ENCODE measurements at places on chromosomes 6 and 20.

DNA sequence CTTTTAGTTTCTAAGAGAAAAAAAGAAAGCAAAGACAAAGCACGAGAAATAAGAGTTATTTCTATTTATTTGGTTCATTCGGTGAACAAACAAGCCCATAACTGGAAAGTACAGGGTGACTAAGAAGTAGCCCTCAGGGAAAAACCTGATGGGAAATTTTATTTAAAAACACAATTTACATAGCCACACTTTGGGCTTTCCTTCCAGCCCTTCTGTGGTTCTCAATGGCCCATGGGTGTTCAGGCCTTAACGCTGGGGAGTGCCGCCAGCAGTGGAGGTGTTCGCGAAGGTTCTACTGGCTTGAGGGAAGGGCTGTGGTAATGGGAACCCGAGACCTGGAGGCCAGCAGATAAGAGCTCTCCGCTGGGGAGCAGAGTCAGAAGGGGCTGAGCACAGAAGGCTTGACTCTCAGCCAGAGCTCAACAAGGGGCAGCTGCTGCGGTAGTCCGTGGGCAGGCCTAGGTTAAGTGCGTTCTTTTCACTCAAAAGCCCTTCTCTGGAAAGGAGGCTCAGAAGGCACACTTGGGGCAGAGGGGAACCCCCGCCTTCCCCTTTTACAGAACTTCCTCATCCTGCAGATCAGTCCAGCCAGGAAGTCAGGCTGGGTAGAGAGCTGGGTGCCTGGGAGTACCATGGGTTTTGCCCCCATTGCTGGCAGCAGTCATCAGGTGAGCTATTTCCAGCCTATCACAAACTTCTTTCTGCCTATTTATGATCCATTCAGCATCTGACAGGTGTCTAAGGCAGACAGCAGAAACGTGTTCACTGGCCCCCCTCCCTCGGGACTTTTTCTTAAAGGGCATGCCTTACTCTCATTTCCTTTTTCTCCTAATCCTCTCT, 8.8 kb upstream of the CD83 start:
- no peak for DNase-seq

- DNase-seq, result no peak
Measured at GRCh38 chr6:78523622-78524021, 343.7 kb upstream of the IRAK1BP1 start.

DNA sequence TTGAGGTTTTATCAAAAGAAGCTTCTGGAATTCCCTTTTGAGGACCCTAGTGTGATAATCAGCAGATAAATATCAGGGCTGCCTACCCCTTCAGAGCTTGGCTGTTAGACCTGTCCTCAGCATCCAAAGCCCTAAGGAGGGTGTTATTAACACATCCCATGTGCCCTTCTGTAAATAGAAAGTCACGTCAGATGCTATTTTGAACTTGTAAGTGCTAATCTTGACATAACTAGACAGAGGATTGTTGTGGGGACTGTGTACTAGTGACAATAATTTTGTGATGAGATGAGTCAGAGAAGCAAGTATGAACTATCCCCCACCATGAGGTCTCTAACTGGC, 4.9 kb upstream of the LAMA4 start:
- DNase-seq, result no peak

GRCh38 chr6:157075549-157076450, 247.5 kb downstream of the TMEM242 start:
- DNase-seq, result no peak

- DNase-seq, result no peak
Measured at GRCh38 chr6:106390088-106390487, 29.6 kb downstream of the CRYBG1 start.

DNA sequence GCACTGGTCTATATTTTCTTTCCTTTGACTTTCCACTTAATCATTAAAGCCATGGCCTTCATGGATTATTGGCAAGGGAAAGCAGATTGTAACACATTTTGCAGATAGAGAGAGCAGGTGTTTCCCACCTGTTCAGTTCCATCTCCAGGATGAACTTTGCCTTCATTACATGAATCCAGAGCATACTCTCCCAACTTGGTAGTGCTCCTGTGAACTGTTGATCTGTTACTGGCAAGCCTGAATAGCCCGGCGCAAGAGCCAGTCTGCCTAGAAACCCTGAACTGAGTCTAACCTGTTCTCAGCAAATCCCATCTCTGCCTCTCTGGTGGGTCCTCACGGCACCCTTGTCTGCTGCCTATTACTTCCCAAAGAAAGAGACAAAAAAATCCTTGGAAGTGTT, 210.3 kb downstream of the PLCB1 start:
- no peak for DNase-seq

- no peak for DNase-seq
Measured at GRCh38 chr6:82094166-82094806, 153.3 kb downstream of the IBTK start.

GRCh38 chr6:36244641-36245280, 25.1 kb upstream of the PNPLA1 start:
- no peak for DNase-seq

GRCh38 chr6:35247642-35248231, 11.8 kb upstream of the ZNF76 start:
- no peak for DNase-seq

DNA sequence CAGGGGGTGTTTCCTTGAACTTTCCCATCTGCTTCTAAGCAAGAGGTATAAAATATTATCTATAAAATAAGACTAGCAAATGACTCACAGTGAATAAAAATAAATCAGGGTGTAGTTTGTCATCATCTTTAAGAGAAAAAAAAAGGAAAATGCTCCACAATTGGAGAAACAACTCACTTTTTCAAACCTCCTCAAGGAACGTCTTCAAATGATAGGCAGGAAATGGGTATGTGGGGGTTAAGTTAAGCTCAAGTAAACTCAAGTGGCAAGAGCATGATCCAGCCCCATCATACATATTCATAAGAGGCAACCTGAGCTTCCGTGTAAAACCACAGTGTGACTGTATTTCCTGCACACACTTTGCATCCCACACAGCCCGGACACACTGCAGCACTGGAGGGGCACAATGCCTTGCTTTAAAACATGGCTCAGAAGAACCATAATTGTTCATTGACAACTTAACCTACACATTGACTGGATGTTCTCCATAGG, 58.5 kb upstream of the CEP85L start:
- peak; percentile 48 for DNase-seq

- DNase-seq, result no peak
Measured at GRCh38 chr20:52090035-52090434, 101.5 kb downstream of the ZFP64 start.

DNA sequence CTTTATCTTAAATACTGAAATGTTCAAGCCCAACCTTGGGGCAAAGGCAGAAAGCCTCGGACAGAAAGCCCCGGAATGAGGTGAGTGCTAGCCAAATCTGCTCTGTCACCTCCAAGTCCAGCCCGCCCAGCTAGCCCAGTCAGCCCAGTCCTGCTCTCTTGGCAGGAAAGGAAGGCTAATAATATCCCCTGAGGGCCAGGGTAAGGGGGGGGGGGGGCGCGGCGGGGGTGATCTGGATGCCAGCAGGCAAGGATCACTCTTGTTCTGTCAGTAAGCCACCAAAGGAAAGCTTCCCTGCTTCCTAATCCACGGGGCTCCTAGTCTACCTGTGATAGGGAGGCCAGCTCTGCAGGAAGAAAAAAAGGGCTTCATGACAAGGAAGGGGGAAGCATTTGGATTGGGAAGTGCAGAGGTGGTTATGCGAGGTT, 1.1 kb downstream of the NDRG3 start:
- DNase-seq, result no peak

GRCh38 chr6:111589366-111589765, 16.3 kb downstream of the TRAF3IP2 start:
- DNase-seq, result peak; percentile 83

- peak; percentile 32 for DNase-seq
Measured at GRCh38 chr6:15588971-15589634, 73.7 kb downstream of the DTNBP1 start.

DNA sequence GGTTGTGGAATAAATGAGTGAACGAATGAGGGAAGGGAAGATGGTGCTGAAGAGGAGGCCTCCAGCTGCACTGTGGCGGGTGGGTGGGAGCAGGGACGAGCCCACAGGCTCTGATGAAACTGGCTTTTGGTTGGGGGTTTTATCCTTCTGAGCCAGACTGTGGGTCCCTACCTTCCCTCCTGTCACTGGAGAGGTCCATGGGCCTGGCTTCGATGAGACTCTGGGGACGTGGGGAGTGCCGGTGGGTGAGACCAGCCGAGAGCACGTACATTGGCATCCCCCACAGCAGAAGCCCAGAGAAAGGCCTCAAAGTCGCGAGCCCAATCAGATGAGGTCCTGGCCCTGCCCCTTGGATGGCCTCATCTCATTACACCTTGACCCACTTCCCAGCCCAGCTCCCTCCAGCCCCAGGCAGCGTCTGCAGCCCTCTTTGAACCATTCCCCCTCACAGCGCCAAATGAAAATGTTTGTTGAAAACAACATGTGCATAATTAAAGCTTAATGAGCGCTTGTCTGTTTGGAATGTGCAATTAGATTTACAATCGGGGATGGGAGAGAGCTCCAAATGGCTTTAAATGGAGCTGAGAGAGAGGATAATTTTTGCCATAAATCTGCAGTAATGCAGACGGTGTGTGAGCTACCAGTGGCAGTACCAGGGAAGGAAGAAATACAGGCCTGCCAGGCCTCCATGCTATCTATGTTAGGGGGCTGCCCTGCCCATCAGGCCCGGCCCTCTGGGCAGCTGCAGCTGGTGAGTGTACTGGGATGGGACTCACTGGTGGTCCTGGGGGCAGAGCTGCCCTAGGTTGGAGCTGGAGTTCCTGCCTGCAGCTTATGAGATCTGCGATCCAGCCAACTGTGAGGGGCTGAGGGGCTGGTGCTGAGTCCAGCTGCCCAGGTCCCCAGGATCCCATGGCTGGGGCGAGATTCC, 47.2 kb downstream of the TOX2 start:
- no peak for DNase-seq

- no peak for DNase-seq
Measured at GRCh38 chr6:395432-396125, 4.0 kb downstream of the IRF4 start.

GRCh38 chr20:39259010-39259803, 297.1 kb downstream of the DHX35 start:
- no peak for DNase-seq

GRCh38 chr20:1764136-1765033, 106.8 kb upstream of the SIRPG start:
- DNase-seq, result peak; percentile 67

DNA sequence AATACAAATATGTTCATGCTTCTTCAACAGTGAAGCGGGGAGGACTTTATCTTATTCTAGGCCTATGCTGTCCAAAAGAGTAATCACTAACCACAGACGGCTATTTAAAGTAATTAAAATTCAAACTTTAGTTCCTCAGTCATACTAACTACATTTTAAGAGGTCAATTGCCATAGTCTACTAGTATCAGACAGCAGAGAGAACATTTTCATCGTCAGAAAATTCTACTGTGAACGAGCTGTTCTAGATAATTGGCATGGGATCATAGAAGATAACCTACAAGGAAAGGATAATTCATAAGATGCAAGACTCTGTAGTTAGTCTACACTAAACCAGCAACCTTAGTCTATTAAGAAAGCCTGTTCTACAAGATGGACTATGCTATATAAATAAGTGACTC, 44.4 kb downstream of the PRKN start:
- no peak for DNase-seq

- no peak for DNase-seq
Measured at GRCh38 chr6:76835293-76835692, 628.0 kb downstream of the HTR1B start.

GRCh38 chr6:132414761-132415160, 13.5 kb upstream of the MOXD1 start:
- no peak for DNase-seq

DNA sequence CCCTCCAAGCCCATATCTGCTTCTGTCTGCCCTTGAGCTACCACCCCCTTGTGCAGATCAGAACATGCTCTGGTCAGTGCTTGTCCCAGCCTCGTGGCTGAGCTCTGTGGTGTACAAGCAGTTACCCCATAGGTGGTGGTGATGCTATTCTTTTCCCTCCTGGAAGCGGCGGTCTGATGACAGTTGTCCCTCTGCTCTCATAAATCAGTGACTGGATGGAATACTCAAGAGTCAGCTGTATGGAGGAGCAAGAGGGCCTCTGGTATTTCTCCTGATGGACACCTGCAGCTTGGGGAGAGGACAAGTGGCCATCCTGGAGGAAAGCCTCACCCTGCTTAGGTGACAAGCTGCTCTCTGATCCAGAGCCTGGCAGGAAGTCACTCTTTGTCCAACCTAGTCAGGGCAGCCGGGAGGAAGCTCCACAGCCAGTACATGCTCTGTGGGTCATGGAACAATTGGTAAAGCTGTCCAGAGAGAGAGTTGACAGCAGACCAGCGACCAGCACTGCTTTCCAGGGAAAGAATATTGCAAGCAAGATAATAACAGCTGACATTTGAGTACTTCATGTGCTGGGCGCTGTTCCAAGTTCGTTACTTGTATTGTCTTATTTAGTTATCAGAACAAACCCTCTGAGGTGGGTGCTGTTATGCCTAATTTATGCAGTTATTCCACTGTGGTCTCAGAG, 47.1 kb downstream of the SCAND1 start:
- no peak for DNase-seq

DNA sequence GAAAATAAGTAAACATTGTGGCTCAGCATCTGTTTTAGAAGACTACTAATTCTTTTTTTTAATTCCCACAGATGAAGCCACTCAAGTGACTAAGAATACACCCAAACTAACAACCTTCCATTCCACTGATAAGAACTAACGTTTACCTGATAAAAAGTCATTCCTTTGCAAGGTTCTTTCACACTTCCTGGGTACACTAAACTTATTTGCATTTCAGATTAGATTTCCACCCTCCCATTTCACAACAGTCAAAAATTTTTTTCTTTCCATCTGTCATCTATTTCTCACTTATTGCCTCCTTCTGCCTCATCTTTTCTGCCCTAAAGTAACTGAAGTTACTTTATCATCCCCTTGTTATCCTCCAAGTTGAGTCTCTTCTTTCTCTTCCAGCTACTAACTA, 20.3 kb downstream of the MBOAT1 start:
- no peak for DNase-seq

- DNase-seq, result no peak
Measured at GRCh38 chr20:24469116-24469893, at the start of gene SYNDIG1. SYNDIG1 (plus strand) TSS chr20:24469629; CDS start chr20:24543098, 73,469 bp downstream.

DNA sequence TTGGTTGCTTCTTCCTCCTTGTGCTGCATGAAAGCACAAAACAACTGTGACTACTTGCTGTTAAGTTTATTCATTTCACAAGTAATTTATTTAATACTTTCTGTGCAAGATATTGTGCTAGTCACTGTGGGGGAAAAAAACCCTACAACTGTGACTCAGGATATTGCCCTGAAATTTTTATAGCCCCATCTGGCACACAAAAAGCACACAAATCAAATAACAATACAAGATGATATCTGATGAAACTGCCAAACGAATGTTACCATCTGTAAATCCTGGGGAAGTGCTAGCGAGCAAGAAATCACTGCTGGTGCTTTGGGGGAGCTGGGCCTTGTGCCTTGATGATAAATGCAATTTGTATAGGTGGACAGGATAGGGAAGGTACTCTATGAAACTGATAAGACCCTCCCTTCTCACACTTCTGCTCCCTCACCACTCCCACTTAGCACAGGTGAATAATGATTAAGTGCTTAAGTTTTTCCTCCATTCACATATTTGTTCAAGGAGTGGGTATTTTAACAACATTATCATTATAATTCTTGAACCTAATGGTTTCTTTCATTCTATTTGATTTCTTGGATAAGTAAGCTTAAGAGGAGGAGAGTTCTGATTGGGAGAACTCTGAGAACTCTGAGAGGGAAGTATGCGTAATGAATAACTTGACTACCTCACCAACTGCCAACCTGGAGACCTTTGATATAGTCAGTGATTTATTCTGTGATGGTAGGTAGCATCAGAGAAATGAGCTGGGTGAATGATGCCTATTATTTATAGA, 115.3 kb downstream of the RTN4IP1 start:
- peak; percentile 67 for DNase-seq
